Hepatocyte (in vitro differentiated cells): ENCODE measurements at places on chromosomes 13 and 19. TPM values are rescaled to one million over a fixed set of nuclear protein-coding genes. Genes with fewer than 3 reads are reported as not detected.

- no peaks in the 10 kb centered on the region for H3K4me1 ChIP-seq
- H3K4me3 ChIP-seq = no peak overlapping the region
- H3K27ac ChIP-seq = no peak overlapping the region
- no peaks in the 10 kb centered on the region for H3K36me3 ChIP-seq
- DNase-seq = no peak
These were observed 116.7 kb downstream of the POSTN start for GRCh38 chr13:37481885-37482227.

GRCh38 chr13:80717776-80718175, 376.9 kb upstream of the SPRY2 start:
- H3K4me3 ChIP-seq = no peak overlapping the region
- H3K27ac ChIP-seq = no peak overlapping the region
- H3K36me3 ChIP-seq = no peaks in the 10 kb centered on the region
- H3K27me3 ChIP-seq = no peaks in the 10 kb centered on the region
- no peak for DNase-seq
- no peaks in the 10 kb centered on the region for H3K4me1 ChIP-seq

GRCh38 chr13:44013758-44014291, 134.1 kb downstream of the LACC1 start:
- DNase-seq = peak; percentile 43
- peaks cover 3% of the 10 kb centered on the region for H3K4me1 ChIP-seq
- H3K36me3 ChIP-seq = no peaks in the 10 kb centered on the region
- no peak overlapping the region for H3K4me3 ChIP-seq
- H3K27ac ChIP-seq = peak overlapping the region; percentile 62

The LILRB3 gene
- total RNA-seq = 0.24 TPM in 1 of 2 replicates, not detected in the other

The TPP2 gene
- 42.7 and 47.3 TPM in 2 replicates for total RNA-seq
